Uterus (tissue), 4 donors: ENCODE measurements at places on chromosomes 5 and 9.

DNA sequence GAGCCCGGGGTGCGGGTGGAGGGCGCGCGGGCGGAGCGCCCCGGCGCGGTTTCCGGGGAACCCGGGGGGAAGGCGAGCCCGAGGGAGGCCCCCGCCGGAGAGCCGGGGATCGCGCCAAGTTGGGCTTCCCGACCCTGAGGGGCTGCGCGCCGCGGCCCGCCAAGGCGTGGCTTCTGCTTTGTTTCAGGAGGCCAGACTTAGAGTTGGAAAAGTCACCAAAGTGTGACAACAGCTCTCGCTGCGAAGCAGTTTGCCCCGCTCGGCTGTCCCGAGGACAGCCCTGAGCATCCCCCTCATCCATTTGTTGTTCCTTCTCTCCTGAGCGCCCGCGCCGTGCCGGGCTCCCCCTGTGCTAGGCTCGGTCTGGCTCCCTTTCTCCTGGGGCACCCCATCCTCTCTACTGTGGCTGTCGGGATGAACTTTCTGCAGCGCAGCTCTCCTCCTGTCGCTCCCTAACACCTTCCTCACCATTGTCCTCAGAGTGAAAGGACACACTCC lies 410 bp downstream of the GLIPR2 start:
- no peak for DNase-seq

DNA sequence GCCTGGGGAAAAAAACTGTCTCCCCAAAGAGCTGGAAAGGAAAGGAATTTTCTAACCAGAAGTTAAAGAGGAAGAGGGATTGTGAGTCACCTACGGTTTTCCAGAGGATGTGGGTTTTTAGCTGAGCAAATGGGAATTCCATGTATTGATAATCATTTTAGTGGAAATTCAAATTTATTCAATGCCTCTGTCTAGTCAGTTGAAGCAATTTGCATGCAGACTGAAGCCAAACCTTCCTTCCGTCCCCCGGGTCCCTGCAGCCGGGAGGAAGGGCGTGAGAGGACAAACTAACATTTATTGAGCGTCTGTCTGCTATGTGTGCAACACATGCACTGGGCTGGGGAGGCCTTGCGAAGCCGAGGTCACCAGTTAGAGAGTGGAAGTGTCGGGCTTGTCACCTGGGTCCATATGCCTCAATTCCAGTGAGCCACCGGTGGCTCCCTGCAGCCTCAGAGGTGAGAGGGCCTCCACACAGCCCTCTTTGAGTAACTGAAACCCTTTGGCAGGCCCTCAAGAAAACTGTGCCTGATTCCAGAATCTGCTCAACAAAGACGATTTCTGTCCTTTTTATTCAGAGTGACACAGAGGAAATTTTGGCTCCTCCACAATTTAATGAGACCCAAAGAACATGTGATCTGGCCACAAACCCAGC lies 70.3 kb downstream of the COL27A1 start:
- DNase-seq: no peak

- no peak for DNase-seq
These were observed 274.2 kb upstream of the PUM3 start for GRCh38 chr9:3118081-3118480.

- DNase-seq: no peak
These were observed 343.2 kb downstream of the ZNF608 start for GRCh38 chr5:124403281-124403680.

DNA sequence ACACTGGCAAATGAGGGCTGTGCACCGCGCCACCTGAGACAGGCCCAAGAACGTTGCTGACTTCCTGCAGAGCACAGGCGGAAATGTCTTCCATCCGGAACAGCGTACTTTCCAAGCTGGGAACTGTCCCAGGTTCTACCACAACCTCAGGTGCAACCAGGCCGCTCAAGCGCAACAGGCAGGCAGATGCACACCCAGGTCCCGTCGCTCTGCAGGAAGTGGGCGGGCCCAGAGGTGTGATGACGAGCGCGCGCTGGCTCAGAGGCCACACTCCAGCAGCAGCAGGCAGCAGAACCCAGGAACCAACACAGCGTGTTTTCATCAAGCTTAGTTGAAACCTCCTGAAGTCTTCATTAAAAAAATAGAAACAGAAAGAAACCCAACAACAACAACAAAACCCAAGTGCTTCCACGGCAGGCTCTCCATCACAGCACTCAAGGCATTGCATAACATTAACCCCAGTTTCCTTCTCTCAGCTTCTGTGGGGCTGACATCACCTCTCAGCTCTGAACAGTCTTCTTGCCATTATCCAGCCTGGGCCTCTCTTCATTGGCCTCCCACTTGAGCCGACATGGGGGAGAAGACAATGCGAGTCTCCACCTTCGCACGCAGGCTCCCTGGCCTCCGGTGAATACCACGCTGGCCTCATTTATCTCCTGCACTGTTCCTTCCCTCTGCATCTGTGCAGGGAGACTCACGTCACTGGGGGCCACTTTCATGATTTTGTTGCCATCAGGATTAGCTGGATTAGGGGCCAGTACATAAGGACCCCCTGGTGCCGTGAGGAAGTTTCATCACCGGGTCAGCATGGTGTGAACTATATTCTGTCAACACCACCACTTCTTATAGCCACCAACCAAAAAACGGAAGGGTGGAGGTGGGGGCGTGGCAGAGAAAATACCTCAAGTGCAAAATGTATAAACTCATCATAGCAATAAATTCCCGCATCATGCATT lies 22.1 kb downstream of the PTCH1 start:
- DNase-seq: no peak

GRCh38 chr9:27183701-27184100 lies 74.7 kb downstream of the TEK start:
- no peak for DNase-seq

DNA sequence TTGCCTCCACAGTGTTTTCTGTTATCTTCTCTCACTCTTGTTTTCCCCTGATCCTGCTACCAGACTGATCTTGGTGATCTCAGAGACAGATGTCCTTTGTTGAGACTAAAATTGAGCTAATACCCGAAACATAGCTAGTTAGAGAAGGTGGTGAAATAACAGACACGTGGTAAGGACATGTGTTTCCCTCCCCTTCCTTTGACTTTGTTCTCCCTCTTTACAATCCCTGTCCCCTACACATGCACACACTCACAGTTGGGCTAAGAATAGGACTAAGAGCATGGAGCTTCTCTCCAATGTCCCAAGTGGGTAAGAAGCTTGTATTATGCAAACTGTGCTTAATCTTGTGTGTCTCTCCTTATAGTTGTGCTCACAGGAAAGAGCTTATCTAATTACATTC lies 1603.0 kb upstream of the C9orf72 start:
- no peak for DNase-seq

DNA sequence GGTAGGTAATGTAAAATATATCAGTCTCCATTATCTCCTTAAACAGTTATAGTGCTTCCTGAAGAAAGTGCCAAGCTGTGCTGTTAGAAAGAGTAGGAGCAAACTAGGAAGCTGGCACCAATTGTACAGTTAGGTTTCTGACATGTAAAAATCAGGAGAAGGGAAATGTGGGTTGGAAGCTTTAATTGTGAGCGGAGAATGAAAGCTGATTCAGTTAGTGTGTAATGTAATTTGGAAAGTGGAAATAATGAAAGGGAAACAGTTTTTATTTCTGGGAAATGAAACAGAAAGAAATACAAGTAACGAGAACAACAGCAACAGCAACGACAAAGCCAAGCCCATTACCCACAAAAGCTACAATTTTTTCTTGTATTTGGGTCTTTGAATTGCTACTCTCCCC lies 48.8 kb upstream of the JAK2 start:
- no peak for DNase-seq

- DNase-seq: no peak
These were observed 6.6 kb upstream of the FAM151B start for GRCh38 chr5:80481019-80481893.

DNA sequence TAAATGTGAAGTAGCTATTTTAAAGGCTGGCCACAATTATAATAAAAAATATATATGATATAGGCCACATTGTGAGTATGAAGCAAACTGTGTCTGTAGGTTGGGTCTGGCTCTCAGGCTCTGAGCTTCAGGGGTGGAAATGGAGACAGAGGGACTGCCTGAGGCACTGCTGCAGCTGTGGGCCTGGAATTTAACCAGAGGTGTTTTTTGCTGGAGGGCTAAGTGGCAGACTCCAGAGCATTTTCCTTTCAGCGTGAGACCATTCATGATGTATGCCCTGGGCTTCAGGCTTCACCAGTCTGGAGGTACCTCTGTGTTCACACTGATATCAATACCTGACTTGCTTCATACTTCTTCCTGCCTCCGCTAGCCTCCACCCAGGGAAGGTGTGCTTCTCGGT lies 64.9 kb upstream of the IL12B start:
- no peak for DNase-seq

- no peak for DNase-seq
These were observed 97.2 kb upstream of the SARDH start for GRCh38 chr9:133835262-133835901.

DNA sequence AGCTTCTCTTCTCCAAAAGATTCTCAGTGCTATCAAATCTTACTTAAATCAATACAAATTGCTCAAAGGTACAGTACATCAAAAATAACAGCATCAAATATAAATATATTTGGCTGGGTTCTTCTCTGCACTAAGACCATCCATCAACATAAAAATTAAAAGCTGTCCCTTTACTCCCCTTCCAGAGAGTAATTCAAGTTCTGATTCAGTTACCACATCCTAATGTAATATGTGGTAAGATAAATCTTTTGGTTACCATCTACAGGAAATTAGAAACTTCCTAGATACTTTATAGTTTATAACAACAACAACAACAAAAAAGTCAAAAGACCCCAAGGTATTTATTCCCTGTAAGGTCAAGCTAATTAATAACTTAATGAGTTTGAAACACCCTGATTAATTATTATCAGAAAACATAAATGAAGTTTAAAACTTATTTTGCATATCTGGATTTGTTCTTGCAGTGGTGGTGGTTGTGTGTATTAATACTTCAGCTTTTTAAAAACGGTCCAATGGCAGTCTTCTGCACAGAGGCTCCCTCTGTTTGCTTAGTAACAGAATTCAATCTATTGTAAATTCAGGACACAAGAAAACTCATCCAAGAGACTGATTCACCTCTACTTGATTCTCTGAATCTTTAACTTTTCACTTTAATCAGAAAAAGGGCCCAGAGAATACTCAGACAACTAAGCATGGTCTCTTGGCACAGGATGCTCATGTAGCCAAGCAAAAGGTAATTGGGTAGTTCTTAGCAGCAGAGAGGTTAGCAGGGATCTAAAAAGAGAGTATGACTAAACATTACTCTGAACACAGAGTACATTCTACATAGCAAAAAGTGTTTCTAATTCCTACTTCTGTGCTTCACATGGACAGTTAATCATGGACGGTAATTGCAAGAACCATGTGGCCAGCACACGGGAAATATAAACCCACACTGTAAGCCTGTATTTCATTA lies 20.1 kb downstream of the DIAPH1 start:
- no peak for DNase-seq

GRCh38 chr5:39730006-39730405 lies 305.2 kb upstream of the DAB2 start:
- no peak for DNase-seq

DNA sequence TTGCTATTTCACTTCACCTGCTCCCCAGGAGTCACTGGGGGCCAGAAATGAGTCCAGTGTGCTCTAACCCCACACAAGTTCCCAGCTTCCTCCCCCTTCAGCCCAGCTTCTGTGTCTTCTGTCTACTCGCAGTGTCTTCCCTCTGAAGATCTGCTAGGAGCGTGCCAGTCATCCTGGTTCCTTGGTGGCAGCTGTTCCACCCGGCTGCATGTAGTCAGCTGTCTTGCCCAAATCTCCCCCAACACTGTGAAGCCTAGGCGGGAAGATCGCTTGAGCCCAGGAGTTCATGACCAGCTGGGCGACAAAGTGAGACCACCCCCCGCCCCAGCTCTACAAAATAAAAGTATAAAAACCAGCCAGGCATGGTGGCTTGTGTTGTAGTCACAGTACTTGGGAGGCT lies 154.0 kb downstream of the GDNF start:
- no peak for DNase-seq

DNA sequence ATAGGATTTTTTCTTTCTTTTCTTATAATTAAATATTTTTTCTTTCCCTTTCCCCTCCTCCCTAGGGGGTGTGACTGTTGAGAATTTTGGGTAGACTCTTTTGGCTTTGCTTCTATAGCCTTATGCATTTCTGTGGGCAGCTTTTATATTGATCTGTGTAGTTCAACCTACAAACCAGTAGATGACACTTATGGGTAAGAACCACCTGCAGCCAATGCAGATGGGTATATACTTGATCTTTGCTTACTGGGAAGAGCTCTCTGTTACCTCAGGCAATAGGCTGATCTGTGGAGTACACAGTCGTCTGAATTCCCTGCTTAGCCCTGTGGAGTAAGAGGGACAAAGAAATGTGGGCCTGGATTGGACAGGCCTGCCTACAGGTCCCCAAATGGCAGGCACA lies 102.7 kb upstream of the STARD4 start:
- DNase-seq: no peak

DNA sequence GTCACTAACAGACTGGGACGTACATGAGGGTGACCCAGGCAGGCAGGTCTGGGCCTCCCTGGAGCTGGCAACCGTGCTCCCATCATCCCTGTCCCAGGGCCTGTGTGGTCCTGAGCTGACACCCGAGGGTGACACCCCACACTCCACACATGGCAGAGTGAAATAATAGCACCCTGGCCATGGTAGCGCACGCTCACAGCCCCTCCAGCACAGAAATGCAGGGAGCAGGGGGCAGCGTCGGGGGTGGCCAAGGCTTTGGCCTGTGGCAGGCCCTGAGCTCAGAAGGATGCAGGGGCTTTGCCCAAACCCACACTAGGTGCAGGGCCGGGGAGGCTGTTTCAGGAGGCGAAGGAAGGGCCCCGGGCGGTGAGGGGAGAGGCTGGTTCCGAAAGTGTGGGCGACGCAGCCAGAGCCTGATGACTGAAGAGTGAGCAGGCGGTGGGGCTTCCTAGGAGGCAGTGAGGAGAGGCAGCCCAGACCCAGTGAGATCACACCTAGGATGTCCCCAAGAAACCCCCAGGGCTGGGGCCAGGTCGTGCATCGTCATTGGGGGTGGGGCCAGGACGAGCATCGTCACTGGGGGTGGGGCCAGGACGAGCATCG lies 12.9 kb downstream of the OR2V2 start:
- DNase-seq: peak; percentile 57
